Camera-type eye (tissue), 1 donor: ENCODE measurements at places on chromosomes 16 and 17. TPM values are rescaled to one million over a fixed set of nuclear protein-coding genes. Genes with fewer than 3 reads are reported as not detected.

CCL16 gene
- not detected for total RNA-seq

CLEC18B gene
- total RNA-seq = 6.3 TPM

ACE gene
- 20.3 TPM for total RNA-seq

C16orf92 gene
- total RNA-seq = not detected

CES3 gene
- 0.77 TPM for total RNA-seq

FAM20A gene
- 7.8 TPM for total RNA-seq

PRKCB gene
- total RNA-seq = 32.5 TPM

AMFR gene
- total RNA-seq = 170 TPM
